COR-L47 (cell line): ENCODE measurements at places on chromosomes 5 and 9.
A peak's percentile ranks its signal among the peaks of the same experiment; 100 is the strongest.

DNA sequence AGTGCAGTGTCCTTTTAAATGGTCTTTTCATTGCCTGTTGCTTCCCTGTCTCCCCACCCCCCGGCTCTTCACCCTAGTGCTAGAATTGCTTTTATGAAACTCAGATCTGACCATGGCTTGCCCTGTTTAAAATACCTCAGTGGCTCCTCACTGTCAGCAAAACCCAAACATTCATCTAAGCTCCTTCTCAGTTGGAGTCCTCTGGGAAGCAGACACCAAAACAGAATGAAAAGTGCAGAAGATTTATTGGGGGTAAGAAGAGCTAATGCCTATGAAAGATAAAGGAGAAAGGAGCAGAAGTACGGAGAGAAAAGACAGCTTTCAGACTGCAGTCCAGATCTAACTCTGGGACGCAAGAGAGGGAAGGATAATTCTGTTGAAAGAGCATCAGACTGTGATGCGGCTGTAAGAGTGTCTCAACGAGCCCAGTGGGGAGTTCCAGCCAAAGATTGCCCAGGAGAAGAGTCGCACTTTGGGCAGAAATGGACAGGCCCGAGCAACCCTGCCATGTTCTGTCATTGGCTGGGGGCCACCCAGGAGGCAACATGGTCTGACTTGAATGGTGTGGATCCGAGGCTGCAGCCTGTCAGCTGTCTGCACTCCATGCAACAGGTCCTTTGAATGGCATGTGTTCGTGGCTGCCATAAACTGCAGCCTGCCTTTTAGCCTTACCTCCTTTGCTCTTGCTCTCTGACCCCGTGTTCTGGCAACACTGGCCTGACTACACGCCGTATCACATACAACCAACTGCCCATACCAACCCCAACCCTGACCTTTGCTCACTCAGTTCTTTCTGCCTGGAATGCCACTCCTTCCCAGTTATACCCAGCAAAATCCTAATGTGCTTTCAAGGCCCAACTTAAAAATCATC is 55.9 kb downstream of the IRF1 start:
- no peak for DNase-seq

DNA sequence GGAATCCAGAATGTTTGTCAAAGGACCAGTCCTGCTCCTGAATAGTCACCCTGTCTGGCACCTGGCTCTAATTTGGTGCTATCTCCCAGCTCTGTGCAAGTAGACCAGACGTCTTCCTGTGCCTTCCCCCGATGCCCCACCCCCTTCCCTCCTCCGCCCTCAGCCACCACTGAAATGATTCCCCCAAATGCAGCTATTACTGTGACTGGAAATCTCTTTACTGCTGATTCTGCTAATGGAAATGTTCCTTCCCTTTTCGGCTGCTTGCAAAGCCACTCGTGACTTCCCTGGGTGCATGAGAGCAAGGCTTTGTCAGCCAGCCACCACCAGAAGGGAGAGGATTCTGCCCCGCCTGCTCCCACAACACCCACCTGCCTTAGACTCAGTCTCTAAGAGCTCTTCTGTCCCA is 11.4 kb downstream of the ASTN2 start:
- DNase-seq, result peak; percentile 54

- DNase-seq, result no peak
Observed at GRCh38 chr5:148717668-148718067, 63.3 kb upstream of the HTR4 start.

DNA sequence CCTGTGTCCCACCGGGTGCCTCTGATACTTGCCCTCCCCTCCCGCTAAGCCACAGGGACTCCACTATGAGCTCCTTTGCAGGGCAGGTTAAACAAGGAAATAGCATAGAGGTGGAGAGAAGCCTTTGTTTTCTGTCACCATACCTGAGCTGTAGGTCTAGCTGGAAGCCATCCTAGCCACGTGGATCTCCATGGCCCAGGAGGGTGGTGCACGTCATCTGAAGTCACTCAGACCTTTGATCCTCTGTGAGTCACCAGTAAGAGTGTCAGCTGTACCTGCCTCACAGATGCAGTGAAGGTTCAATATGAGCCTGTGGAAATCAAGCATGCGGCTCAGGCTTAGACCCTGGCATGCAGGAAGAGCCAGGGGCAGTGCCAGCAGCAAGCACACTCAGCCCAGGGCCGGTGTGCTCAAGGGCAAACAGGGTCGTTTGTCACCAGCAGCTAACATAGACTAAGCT is 55.1 kb downstream of the ASS1 start:
- DNase-seq, result no peak

DNA sequence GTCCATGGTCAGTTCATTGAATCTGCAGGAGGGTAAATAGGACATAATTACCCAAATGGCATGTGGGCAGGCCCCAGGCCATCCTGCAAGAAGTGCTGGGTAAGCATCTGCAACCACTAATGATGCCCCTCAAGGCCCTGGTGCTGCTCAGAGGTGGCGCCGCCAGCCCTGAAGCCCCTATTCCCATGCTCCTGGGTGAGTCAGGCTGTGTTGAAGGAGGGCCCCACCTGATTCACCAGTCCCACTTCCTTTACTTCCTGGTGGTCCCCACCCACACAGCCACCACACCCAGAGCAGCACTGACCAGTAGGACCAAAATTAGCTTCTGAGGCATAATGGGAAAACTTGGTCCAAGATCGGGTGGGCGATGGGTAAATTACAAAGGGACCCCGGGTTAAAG is 120.4 kb upstream of the SPRY4 start:
- DNase-seq, result no peak

DNA sequence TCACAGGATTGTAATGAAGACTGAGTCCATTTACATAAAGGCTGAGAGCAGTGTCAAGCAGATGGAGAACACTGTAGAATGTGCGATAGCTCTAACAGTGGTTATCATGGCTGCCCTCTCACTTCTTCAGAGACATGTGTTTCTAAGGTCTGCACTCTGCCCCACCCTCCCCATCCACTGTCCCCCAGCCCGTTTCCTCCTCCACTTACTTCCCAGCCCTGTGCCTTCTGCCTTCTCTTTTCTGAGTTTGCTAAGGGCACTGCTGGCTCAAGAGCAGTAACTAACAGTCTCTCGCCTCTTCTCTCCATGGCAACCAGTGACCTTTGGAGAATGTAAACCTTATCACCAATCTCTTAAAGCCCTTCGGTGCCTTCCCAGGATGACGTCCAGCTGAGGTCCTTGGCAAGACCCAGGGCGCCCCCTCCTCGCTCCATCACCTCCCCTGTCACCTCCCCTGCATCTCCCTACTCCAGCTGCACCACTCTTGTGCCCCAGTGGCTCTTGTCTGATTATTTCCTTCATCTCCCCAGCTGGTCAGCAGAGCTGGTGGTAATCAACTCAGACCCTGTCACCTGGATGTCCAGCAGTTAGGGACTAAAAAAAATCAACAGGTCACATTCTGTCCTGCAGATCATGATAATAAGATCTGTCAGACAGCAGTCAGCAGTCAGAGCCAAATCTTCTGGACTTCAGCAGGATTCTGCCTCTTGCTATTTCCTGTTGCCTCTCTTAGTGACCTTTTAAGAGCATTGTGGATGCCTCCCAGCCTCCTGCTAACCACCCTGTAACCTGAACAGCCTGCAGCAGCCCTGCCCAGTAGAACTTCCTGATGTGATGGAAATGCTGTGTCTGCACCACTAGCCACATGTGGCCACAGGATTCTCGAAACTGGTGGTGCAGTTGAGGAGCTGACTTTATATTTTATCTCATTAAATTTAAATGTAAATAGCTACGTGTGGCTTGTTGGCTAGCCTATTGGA is 9.0 kb downstream of the FXN start:
- DNase-seq, result no peak

- DNase-seq, result no peak
Observed at GRCh38 chr9:95007226-95007869, 280.8 kb downstream of the AOPEP start.

DNA sequence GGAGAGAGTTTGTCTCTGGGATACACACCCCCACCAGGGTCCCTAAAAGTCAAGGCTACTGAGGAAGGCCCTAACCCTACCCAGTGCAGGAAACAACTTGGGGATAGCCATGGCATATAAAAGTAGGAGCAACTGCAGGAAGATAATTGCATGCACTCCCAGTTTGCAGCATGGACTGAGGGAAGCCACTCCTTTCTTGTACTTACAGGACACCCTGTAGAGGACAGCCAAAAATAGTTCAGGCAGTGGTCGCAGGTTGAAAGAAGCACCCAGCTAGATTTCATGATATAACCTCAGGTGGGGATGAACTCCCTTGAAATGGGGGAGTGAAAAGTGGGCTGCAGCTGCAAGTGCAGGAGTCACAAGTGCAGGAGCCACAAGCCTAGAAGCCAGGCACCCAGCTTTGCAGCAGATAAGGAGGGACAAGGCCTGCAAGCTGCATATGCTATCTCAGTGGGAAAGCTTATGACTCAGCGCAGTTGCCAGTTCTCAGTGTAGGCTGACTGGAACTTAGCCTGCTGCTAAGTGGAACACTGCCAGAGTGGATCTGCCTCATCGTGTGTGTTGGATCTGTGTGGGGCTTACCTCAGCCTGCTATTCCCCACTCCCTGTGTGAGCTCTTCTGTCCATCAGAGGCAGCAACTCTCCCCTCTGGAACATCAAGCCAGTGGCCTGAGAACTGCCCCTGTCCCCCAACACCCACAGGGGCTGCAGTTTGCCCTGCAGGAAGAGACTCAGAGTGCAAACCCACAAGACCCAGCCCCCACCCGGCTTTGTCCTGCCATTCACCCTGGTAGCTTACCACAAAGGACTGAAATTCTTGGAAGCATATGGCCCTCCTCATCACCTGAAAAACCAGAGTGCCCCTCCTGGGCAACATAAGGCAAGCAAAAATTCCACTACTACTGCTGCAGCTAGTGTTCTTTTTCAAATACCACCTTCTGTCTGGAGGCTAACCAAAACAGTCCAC is 42.7 kb downstream of the CYLC2 start:
- no peak for DNase-seq

- no peak for DNase-seq
Observed at GRCh38 chr9:75131700-75132099, 43.4 kb downstream of the OSTF1 start.

- DNase-seq, result no peak
Observed at GRCh38 chr5:105619725-105620124, 2051.0 kb downstream of the EFNA5 start.

GRCh38 chr5:56161927-56162326 is 71.2 kb downstream of the ANKRD55 start:
- DNase-seq, result no peak
